ENCODE measurements at places on chromosomes 3 and 15.

- no peak for DNase-seq
Observed at GRCh38 chr3:192422997-192423342, 304.4 kb downstream of the FGF12 start.

GRCh38 chr3:17894434-17895060 lies 152.1 kb upstream of the TBC1D5 start:
- DNase-seq, result no peak

DNA sequence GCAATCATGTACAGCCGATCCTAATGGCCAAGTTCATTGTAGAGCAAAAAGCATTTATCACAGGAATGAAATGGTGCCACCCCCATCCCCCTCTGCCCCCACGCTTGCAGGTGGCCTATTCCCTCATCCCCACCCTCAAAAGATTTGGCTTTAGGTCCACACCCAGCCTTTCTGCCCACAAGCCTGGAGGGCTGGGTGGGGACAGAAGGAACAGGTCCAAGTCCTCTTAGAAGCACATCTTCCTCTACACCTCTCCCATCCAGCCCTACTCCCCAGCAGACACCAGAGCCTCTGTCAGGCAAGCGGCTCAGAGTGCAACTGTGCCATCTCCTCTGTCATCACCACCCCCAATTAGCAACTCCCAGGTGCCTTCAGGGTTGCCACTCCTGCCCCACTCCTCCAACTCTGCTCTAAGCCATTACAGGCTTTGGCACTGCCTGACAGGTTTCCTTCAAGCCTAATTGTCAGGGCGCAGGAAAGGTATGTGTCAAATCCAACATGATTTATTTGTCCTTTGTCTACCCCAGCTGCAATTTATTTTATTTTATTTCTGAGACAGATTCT lies 49.4 kb downstream of the DAPK2 start:
- no peak for DNase-seq

- DNase-seq, result no peak
Observed at GRCh38 chr3:106294121-106294520, 425.3 kb upstream of the CBLB start.

- no peak for DNase-seq
Observed at GRCh38 chr3:59658866-59659265, 609.0 kb upstream of the CFAP20DC start.

- DNase-seq, result no peak
Observed at GRCh38 chr15:38010395-38010794, 76.0 kb downstream of the TMCO5A start.

DNA sequence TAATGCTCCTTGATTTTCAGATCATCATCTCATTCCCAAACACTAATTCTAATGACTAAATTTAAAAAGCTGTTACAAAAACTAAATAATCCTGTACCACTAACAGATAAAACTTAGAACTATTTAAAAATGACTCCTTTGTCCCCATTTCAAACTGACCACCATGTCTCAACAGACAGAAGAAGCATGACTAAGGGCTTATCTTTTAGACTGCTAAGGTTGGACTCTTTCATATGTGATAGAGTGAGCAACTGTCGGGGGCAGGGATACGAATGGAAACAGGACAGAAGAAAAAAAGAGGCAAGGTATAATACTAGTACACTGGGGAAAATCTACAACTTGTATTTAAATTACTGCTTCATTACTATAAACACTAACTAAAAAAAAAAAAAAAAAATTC lies 23.3 kb downstream of the SNX4 start:
- DNase-seq, result no peak

GRCh38 chr15:27989427-27989826 lies 109.7 kb downstream of the OCA2 start:
- DNase-seq, result no peak

GRCh38 chr15:81043935-81044575 lies 43.3 kb downstream of the TLNRD1 start:
- DNase-seq, result no peak

GRCh38 chr3:64398006-64398405 lies 172.7 kb upstream of the PRICKLE2 start:
- no peak for DNase-seq
